ENCODE measurements at places on chromosomes 5 and 9.

GRCh38 chr5:116440457-116441001 lies 134.1 kb downstream of the SEMA6A start:
- no peak for DNase-seq

DNA sequence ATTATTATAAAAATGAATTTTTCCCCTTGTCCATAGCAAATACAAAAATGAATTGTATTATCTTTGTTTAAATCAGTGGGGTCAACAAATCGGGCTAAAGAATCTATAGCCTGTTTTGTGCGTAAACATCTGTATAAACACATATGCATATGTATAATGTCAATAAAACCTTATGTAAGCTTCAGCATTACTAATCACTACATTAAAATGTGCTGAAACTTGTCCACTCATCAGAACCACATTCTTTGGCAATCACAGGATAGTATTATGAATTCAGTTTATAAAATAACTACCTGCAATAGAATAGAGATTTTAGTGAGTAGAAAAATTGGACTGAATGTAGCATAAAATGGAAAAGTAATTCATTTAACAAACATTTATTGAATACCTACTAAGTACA lies 30.6 kb downstream of the RGMB start:
- DNase-seq = no peak

- DNase-seq = no peak
Observed at GRCh38 chr5:5454391-5454790, 31.9 kb downstream of the ICE1 start.

- no peak for DNase-seq
Observed at GRCh38 chr9:29769019-29769418, 2195.7 kb upstream of the C9orf72 start.

- DNase-seq = no peak
Observed at GRCh38 chr5:125700380-125700861, 722.8 kb upstream of the GRAMD2B start.

DNA sequence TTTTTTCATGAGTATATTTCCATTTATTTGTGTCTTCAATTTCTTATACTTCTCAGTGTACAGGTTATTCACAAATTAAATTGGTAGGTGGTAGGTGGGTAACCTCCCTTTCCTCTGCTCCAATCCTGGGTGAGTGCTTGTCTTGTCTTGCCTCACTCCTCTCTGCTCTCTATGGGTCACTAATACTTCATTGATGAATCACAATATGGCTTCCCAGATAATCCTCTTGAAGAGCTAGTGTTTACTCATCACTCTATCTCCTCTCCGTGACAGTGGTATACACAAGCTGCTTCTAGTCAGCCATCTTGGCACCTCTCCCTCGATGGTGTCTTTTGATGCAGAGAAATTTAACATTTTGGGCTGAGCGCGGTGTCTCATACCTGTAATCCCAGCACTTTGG lies 331.8 kb upstream of the NMUR2 start:
- DNase-seq = no peak

DNA sequence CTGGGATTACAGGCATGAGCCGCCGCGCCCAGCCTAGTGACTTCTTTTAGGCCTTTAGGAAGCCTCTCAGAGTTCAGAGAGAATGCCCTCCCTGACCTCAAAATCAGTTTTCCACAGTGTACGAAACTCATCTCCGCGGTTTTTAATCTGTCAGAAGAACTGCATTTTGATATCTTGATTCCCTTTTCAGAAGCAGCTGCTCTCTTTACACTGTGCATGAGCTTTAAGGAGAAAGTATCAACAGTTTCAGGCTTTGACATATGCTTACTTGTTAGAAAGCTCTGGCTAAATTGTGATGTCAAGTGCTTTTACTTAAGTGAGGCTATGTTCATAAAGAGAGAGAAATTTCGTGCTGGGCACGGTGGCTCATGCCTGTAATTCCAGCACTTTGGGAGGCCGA lies 74.6 kb downstream of the USP20 start:
- no peak for DNase-seq

GRCh38 chr5:101160002-101160401 lies 256.9 kb upstream of the ST8SIA4 start:
- no peak for DNase-seq

- peak; percentile 57 for DNase-seq
Observed at GRCh38 chr5:82312373-82312856, 34.3 kb upstream of the RPS23 start.

DNA sequence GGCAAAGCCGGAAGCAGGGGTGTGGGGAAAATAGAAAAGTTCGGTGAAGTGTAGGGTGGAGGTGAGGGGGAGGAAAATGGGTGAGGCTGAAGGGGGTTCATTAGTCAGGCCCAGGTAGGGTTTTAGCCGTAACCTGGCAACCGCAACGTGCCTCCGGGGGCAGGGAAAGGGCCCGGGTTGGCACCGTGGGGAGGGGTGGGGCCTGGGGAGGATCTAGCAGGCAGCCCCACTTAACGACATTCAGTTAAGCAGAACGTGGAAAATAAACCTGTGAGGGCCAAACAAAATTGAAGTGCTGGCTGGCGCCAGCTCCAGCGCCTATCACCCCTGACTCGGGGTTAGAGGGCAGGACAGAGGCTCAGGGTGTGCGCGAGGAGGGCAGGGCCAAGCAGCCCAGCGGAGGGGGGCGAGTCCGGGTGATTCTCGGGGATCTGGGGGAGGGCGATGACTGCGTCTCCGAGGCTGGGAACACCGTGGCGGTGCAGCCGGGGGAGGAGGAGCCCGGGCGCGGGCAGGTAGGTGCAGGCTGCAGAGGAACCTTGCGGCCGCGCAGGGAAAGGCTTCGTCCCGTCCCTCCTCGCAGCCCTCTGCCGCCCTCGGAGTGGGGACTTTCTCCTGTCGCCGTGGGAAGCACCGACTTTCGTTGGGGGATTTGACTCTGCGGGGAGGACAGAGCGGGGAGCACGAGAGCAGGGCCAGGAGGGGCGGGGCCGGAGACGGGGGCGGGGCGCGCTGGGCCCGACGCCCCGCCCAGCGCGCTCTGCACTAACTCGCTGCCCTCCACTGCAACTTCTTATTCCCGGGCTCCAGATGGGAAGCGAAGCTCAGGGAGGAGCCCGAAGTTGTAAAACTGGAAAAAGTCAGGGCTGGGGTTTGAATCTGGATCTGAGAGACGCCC lies 5.1 kb downstream of the RGS14 start:
- DNase-seq = no peak

- no peak for DNase-seq
Observed at GRCh38 chr5:107398703-107399102, 272.0 kb downstream of the EFNA5 start.

DNA sequence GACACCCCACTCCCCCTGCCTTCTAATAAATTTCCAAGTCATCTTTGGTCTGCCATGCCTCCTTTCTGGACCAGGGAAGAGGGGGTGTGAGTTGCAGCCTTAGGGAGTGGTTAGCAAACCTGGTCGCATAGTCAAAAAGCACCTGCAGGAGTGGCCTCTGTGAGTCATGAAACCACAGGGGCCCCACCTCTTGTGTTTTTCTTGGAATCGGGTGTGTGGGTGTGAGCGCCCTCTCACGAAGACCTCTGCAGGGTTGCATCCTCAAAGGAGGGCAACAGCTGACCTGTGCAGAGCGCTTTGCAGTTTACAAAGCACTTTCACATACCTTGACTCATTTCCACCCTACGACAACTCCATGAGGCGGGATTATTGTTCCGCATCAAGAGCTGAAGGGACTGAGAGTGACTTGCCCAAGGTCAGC lies 36.8 kb upstream of the TEX48 start:
- DNase-seq = no peak

GRCh38 chr9:136754626-136755301 lies 3.3 kb downstream of the LCN8 start:
- no peak for DNase-seq

DNA sequence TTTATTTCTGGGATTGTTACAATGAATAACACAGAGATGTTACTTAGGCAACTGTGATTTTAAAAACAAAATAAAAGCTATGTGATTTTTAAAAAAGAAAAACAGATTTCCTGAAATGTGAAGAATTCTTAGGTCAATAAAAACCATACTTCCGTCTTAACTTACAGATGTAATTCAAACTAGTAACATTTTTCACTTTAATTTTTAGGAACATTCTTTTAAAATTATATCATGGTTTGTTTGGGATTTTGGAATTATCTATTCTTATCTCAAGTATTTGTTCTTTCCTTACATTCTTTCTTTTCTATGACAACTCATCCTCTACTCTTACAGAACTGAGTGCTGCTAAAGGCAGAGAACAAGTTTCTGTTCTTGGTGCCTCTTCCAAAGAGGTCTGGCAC lies 159.5 kb downstream of the RAPGEF6 start:
- DNase-seq = no peak

GRCh38 chr9:16120727-16121126 lies 567.9 kb downstream of the CCDC171 start:
- DNase-seq = no peak

DNA sequence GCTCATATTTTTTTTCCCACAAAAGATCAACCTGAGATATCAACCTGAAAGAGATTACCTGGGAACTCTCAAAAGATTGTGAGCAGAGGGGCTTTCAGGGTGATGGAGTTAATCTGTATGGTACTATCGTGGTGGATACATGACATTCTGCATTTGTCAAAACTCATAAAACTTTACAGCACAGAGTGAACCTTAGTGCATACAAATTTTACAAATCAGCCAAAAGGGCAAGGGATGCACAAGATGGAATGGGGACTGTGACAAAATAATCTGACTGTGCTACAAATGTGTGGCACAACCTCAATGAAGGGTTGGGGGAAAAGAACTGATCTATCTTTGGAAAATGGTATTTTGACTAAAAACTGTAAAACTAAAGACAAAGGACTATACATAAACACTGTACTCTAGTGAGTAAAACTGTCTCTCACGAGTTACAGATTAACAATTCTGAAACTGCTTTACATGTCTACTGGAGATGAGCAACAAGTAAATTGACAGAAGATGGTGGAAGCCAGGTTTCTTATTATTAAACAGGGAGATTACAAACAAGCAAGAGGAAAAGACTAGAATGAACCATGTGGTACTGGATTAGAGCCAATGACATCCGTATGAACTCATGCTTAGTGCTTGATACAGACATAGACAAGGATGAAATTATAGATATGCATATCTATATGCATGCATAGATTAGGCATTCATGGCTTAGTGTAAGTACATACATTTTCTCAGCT lies 24.8 kb upstream of the RLN1 start:
- no peak for DNase-seq

- no peak for DNase-seq
Observed at GRCh38 chr9:35518981-35519679, 29.2 kb downstream of the RUSC2 start.

DNA sequence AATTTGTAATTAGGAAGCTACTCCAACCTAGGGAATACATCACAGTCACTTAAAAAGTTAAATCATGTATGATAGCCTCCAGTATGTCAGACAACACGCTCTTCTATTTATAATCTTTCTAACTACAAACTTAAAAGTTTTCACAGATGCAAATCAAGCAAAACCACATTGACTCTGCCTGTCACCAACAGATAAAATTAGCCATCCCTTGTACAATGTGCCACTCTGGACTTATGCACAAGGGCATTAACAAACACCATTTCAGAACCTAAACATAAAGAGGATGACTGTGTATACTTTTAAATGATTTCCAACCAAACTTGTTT lies 14.7 kb downstream of the ERP44 start:
- no peak for DNase-seq

GRCh38 chr9:134445000-134445399 lies 118.7 kb downstream of the RXRA start:
- no peak for DNase-seq

GRCh38 chr9:81634915-81635516 lies 54.3 kb downstream of the TLE1 start:
- DNase-seq = no peak

DNA sequence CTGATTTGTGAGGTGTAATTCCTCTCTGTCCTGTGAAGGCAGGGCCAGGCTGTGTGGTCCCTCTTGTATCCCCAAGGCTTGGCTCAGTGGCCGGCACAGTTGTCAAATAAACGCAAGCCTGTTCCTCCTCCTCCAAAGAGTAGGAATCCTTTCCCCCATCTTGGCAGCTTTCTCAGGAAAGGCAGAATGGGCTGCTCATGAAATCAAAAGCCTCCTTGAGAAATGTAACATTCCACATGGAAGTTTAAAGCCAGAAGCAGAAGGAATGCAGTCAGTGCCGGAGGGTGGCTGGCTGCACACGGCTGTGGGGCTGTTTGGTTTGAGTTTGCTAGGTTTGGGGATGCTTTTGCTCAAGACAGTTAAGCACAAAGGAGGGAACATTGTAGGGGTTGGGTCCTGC lies 34.5 kb upstream of the MED10 start:
- DNase-seq = no peak

GRCh38 chr9:114155995-114156656 lies 789 bp downstream of the COL27A1 start:
- DNase-seq = no peak

GRCh38 chr5:117242028-117242427 lies 667.4 kb upstream of the SEMA6A start:
- DNase-seq = no peak

DNA sequence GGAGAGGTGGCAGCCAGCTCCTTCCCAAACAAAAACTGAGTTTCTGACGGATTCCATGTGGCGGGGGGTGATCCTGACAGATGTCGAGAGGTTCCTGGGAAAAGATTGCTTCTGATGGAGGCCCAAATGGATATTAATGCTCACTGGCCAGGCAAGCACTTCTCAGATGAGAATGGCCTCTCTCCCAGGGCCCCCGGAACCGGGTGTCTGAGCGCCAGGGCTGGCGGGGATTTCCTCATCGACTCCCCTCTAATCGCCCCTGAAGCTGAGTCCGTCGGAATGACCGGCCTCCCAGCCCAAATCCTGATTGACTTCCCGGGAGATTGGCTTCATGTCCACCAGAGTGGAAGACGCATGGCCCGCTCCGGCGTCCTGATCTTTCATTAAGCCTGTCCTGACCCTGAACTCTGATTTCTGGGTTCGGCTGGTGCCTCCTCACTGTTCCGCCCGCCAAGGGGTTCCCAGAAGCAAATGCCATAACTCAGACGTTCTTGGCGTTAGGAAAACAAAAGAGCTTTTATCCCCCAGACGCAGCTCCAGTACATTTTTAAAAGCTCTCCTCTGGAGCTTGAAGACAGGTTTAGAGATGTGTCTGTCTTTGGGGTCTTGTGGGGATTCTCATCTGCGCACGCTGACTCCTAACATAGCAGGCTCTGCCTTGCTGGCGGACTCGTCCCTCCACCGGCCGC lies 17.6 kb downstream of the FIBCD1 start:
- no peak for DNase-seq

DNA sequence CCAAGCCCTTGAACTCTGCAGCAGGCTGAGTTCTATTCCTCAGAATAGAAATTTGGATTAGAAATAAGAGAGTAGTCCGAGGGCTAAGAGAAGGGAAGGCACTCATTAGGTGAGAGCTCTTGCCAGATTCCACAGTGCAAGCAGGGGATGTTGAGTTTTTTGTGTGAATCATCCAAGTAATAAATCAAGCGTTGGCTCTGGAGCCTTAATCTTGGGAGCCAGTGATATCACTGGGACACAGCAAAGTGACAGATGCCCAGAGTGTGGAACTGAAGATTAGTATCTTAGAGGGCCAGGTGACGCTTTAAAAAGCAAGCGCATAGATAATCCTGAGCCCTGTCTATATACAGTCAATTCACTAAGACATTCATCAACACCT lies 60.3 kb downstream of the FOXD1 start:
- DNase-seq = no peak

GRCh38 chr9:124102363-124102762 lies 90.8 kb downstream of the LHX2 start:
- DNase-seq = no peak

All from AML-193 (cell line).